Natural killer cell (primary cell): ENCODE measurements at places on chromosomes 12 and 14.

DNA sequence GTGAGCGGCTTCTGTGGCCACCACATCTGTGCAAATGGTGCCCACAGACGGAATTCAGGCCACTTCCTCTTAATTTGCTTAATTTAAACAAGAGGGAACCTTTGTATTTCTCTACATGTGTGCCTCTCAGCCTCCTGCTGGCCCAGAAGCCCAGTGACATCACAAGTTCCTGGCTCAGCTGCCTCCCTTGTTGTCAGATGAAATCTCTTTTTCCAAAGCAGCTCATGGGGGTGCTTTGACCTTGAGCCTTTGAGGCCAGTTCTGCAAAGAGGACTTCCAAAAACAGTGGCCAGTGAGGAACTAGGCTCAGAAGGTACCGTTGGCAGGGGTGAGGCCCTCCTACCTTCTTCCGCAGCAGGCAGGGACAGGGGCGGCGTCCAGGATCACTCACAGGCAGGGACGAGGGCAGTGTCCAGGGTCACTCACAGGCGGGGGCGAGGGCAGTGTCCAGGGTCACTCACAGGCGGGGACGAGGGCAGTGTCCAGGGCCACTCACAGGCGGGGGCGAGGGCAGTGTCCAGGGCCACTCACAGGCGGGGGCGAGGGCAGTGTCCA is 35.0 kb upstream of the GALNT9 start:
- no peak for DNase-seq

DNA sequence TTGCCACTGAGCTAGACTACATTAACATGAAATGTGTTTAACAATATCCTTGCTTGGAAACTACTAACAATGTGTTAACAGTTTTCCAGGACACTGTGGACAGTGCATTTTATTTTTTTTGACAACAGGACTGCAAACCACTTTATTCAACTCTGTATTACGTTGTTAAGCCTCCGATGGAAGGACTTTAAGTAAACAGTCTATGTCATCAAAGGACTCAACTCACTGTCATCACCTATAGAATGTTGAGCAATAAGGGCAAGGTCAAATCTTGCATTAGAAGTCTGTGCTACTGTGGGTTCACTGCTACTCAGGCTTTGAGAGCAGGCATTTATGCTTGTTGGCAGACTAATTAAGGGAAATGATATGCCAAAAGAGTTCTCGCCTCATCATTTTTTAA is 483.7 kb downstream of the FLRT2 start:
- DNase-seq: no peak

- no peak for DNase-seq
These were observed 29.0 kb downstream of the CAPRIN2 start for GRCh38 chr12:30725739-30726138.

GRCh38 chr12:52347551-52348510 is 19.4 kb downstream of the KRT85 start:
- DNase-seq: no peak

- no peak for DNase-seq
These were observed 1.3 kb downstream of the TMEM233 start for GRCh38 chr12:119594772-119595445.

GRCh38 chr12:96093543-96094196 is 58.3 kb upstream of the LTA4H start:
- no peak for DNase-seq

DNA sequence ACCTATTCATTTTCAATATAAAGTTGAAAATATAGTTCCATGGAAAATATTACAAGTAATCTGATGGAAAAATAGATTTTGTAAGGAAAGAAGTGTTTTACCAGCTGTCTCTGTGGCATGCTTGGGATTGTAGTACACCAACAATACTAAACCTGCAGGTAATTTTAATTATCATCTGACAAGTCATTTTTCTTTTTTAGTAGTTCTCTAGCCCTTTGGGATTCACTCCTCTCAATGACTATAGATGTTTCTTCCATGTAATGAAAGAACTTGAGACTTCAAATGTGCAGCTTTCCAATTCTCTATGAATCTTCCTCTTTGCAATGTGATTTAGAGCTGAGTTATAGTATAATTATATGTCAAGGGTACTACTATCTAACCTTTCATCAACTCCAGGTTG is 14.7 kb upstream of the LIN7A start:
- DNase-seq: no peak

- no peak for DNase-seq
These were observed at the start of gene CCDC196 for GRCh38 chr14:66485910-66486421. CCDC196 (plus strand) TSS chr14:66486371; CDS start chr14:66486503, 132 bp downstream.

DNA sequence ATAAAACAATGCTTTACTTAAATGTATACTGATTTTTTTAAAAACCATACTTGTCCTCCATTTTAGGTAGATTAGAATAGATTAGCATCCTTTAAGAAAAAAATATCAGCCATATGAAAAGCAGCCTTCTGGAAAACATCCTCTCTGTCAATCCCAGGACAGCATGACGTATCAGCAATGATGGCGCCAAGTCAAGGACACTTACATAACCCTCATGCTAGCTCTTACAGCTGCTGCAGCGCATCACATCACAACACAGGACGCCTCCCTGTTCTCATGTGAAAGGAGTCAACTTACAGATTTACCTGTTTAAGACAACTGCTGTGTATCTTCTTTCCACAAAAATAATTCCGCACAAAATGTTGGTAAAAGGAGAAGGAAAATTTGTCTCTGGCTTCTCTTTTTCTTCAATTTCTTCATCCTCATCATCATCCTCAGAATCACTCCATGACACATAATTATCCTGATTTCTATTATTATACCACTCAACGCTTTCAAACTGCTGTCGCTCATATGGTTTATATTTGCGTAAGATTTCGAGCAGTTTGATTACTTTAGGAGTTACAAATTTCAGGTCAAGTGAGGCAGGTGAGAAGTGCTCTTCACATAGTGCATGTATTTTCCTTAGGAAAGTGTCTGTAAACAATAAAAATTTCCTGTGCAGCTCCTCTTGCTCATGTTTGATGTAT is 33.3 kb downstream of the DICER1 start:
- DNase-seq: no peak

GRCh38 chr12:143964-144649 is 69.8 kb downstream of the SLC6A12 start:
- DNase-seq: no peak

DNA sequence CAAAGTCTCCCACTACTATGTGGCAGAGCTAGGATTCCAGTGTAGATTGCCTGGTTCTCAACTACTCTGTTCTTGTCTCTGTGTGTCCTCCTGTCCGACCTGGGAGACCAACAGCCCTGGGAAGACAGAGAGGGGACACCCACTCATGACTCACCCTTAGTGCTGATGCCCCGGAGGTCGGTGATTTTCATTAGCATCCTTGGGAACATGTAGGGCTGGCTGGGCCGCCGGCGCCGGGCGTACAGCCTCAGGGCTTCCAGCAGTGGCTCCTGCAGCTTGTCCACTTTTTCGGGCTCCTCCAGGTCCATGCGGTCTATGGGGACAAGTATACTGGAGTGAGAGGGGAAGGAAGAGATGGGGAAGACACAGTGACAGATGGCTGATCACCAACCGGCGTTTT is 5.9 kb upstream of the ITGB7 start:
- DNase-seq: no peak

GRCh38 chr14:25067600-25067999 is 17.7 kb upstream of the STXBP6 start:
- DNase-seq: no peak

- DNase-seq: no peak
These were observed 72.0 kb downstream of the SYNE3 start for GRCh38 chr14:95444132-95445129.

DNA sequence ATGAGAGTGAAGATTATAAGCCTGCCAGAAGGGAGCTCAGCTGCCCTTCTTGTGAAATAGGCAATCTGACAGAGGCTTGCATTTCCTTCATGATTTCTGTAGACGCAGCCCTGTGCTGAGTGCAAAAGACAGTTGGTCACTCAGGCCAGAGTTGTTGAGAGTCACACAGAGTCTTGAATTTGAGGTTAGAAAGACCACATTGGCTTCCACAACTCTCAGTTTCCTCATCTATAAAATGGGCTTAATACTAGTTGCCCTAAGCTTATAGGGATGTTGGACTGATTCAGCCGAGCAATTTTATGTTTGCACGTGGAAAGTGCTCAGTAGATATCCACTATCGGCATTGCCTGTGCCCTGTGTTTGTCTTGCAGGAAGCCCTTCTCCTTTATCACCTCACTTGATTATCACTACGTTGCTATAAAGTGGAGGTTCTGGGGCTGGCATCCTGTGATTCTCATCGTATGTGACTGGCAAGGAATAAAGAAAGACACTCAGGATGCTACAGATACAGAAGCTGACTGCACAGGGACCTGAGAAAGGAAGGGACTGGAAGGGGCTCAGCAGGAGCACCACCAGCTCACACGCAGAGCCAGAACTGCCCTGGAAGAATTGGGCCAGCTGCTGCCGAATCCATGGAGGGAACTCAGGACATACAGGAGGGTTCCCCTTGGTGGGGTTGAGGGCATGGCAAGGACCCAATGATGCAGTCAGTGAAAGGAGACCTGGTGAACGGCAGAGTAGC is 19.8 kb upstream of the SERPINA4 start:
- DNase-seq: no peak

GRCh38 chr12:96986883-96987523 is 79.9 kb downstream of the NEDD1 start:
- peak; percentile 45 for DNase-seq

- no peak for DNase-seq
These were observed 23.2 kb downstream of the LGALS3 start for GRCh38 chr14:55152052-55152753.

- DNase-seq: peak; percentile 63
These were observed 125.7 kb downstream of the TSPAN9 start for GRCh38 chr12:3202734-3203446.
